ENCODE measurements at places on chromosomes 2 and 18. TPM values are rescaled to one million over a fixed set of nuclear protein-coding genes. Genes with fewer than 3 reads are reported as not detected.

DNA sequence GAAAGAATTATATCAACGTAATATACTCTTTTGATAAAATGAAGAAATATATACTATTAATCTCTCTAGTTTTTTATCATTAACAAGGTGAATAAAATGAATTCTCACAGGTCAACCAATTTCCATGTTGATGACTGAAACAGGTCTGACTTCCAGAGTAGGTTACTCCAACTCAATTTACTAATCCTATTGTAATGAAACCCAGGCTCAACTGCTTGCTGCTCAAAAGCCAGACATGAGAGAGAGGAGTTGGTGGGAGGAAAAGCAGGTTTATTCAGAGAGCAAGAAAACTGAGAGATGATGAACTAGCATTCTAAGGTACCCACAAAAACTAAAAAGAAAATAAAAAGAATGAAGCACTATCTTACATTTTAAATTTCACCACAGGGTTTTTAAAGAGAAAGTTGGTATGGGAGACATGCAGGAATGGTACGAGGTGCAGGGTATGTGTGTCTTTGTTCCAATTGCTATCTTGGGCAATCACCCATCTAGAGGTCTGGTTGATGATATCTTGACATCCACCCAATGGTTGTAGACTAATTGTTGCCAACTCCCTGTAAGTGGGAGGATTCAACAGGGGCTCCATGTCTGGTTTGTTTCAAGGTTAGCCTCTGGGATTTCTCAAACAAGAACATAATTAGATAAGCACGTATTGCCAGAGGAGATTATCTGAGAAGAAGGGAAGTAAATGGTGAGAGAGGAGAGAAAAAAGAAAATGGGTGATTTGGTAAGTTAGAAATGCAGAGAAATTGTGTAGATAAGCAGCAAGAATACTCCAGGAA is 471.4 kb upstream of the REG3G start:
- H3K27me3 ChIP-seq: no peaks in the 10 kb centered on the region
- no peaks in the 10 kb centered on the region for H3K4me1 ChIP-seq
- H3K4me3 ChIP-seq: no peak overlapping the region
- no peaks in the 10 kb centered on the region for H3K36me3 ChIP-seq

- no peaks in the 10 kb centered on the region for H3K4me1 ChIP-seq
- no peak for DNase-seq
- H3K36me3 ChIP-seq: no peaks in the 10 kb centered on the region
- no peak overlapping the region for H3K27ac ChIP-seq
Measured at GRCh38 chr2:5060956-5061355, 631.2 kb upstream of the SOX11 start.

DNA sequence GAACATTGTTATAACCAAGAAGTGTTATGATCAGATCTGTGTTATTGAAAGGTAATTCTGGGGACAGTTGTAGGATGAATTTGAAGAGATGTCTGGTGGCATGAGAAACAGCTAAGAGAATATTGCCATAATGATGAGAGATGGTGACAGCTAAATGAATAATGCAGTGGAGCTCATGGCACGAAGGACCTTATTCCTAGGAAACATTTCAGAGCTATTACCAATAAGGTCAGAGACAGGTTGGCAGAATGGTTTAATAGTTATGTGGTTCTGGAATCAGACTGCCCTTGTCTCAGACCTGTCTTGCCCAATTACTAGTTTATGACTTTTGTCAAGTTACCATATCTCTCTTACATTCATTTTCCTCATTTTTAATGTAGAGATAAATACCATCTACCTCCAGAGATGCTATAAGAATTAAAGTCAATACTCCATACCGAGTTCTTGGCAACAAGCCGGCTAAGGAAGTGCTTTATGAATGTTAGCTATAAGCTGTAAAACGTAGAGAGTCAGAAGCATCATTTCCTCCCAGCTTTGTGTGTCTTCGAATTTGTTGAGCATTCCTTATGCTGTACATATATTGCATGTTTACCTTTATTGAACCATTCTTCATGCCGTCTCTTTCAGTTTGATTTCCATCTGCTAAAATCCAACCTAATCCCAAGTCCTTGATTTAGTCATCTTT is 73.6 kb upstream of the COL5A2 start:
- H3K4me3 ChIP-seq: no peak overlapping the region
- no peak for DNase-seq
- H3K4me1 ChIP-seq: no peaks in the 10 kb centered on the region
- H3K27ac ChIP-seq: no peak overlapping the region
- H3K27me3 ChIP-seq: no peaks in the 10 kb centered on the region

- no peaks in the 10 kb centered on the region for H3K36me3 ChIP-seq
- H3K27ac ChIP-seq: no peak overlapping the region
- H3K4me1 ChIP-seq: no peaks in the 10 kb centered on the region
- DNase-seq: no peak
Measured at GRCh38 chr2:147003081-147003480, 841.7 kb upstream of the ACVR2A start.

DNA sequence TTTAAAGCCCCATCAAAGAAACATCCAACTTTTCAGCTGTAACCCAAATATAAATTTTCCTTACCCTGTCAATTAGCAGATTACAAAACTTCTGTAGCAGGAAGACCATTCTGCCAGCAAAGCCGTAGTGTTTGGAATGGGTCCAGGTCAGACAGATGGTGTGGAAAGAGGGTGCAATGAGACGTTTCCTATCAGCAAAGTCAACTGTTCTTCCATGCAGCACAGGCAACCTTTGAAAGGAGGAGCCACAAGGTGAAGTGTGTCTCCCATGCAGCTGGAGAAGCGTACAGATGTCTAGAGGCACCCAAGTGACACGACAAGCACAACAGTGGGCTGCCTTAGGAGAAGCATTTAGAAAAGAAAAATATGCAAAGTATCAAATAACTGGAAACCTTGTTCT is 83.7 kb downstream of the SP3 start:
- H3K4me3 ChIP-seq: no peak overlapping the region
- no peaks in the 10 kb centered on the region for H3K4me1 ChIP-seq
- DNase-seq: no peak
- no peaks in the 10 kb centered on the region for H3K27me3 ChIP-seq
- no peak overlapping the region for H3K27ac ChIP-seq

DNA sequence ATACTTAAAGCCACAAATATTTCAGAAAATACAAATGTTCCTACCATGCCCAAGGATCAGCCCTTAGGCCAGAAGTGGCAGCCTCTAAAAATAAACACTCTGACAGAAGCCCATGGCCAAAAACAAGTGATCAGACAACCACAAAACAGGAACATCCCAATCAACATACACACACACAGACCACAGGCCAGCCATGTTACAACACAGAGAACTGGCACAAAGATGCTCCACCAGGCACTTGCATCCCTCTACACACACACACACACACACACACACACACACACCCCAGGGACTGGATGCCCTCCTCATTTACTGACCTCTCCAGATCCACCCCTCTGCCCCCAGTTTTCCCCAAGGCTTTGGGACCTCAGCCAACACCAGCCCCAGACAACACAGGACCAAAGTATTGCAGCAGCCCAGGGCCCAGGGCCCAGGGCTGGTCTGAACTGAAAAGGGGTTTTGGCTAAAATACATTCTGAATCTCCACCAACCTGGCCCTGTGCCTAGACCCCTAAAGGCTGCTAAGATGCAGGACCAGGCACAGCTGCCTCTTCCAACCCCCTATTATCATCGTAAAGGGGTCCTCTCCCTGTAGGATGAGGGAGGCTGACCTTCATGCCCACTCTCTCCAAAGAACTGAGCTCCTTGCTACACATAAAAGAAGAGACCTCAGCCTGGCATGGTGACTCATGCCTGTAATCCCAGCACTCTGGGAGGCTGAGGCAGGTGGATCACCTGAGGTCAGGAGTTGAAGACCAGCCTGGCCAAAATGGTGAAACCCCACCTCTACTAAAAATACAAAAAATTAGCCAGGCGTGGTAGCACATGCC is 151.4 kb downstream of the TNS1 start:
- DNase-seq: no peak
- H3K4me3 ChIP-seq: no peak overlapping the region
- no peaks in the 10 kb centered on the region for H3K4me1 ChIP-seq
- peaks cover 3% of the 10 kb centered on the region for H3K27me3 ChIP-seq
- H3K36me3 ChIP-seq: no peaks in the 10 kb centered on the region

GRCh38 chr2:218438596-218438995 is 19.7 kb downstream of the VIL1 start:
- DNase-seq: no peak
- H3K36me3 ChIP-seq: no peaks in the 10 kb centered on the region
- H3K4me1 ChIP-seq: peaks cover 15% of the 10 kb centered on the region
- H3K27me3 ChIP-seq: no peaks in the 10 kb centered on the region
- H3K4me3 ChIP-seq: no peak overlapping the region

ARHGEF33 gene
- polyA plus RNA-seq: 0.06 TPM

CNGA3 gene
- not detected for polyA plus RNA-seq

SPDYA gene
- polyA plus RNA-seq: 0.92 TPM

KIF5C gene
- polyA plus RNA-seq: 0.27 TPM
